Left lobe of liver (tissue), 2 donors: ENCODE measurements at places on chromosomes 11 and 22.

DNA sequence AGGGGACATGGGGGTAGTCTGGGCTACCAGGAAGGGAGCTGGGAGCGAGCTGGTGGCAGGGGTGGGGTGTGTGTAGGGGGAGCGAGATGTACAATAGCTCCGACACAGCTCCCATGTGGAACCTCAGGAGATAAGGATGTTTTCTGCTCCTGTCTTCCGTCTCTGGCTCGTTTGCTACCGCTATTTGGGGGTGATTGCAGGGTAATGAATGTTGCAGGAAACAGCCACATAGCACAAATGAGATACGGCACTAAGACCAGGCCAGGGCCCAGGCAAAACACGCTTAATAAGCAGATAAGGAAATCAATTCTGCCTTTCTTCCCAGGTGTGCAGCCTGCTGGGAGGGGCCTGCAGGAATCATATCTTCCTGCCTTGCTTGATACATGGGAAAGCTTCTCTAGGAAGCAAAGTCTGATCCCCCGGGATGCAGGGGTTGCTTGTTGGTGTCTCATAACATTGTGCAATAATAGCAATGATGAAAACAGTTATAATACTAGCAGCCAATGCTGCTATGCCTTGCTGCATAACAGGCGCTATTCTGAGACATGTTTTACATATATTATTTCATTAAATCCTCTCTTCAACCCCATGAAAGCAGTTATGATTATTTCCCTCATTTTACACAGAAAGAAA, 158.7 kb downstream of the ST3GAL4 start:
- DNase-seq, result no peak

- DNase-seq, result no peak
Observed at GRCh38 chr11:118545533-118545932, 14.5 kb downstream of the TMEM25 start.

- no peak for DNase-seq
Observed at GRCh38 chr22:47598864-47599263, 836.4 kb downstream of the TBC1D22A start.

- no peak for DNase-seq
Observed at GRCh38 chr11:30917859-30918478, 331.8 kb upstream of the MPPED2 start.

- DNase-seq, result no peak
Observed at GRCh38 chr11:69986830-69987229, 91.3 kb upstream of the ANO1 start.

GRCh38 chr11:7417328-7417727, 68.0 kb upstream of the OLFML1 start:
- DNase-seq, result no peak
